ENCODE measurements at places on chromosomes 1 and 21.

DNA sequence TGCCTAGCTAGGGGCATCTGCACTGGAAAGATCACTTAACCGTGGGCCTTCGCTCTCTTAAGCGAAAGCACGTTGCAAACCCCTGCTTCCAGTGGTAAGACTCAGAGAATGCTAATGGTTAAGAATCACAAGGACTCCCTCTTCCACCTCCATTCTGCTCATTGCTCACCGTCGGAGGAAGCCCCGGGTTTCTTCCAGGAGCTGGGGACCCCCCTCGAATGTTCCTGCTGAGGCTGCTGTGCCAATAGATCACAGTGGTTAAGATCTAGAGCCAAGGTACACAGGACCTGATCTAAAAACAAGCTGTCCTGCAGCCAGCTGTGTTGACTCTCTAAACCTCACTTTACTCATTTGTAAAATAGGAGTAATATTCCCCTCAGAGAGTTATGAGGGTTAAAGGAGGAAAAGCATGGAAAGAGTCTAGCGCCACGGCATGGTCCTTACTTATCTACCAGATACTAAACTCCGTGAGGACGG is 765 bp downstream of the VAMP3 start:
- DNase-seq: no peak

DNA sequence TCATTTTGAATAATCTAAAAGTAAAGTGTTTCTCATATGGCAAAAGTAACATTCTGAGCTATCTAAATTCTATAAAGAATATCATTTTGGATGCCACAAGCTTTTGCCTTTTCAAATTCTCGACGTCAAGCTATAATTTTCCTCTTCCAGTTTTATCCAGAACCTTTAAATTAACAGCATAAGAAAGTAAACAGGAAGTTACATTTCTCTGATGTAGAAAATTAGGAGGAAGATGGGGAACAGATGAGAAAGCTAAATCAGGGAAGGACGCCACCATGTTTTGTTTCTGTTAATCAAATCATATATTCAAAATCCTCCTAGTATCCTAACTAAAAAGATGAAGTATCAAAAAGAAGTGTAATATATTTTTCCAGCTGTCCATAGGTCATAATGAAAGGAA is 8.8 kb upstream of the CAMSAP2 start:
- DNase-seq: no peak

DNA sequence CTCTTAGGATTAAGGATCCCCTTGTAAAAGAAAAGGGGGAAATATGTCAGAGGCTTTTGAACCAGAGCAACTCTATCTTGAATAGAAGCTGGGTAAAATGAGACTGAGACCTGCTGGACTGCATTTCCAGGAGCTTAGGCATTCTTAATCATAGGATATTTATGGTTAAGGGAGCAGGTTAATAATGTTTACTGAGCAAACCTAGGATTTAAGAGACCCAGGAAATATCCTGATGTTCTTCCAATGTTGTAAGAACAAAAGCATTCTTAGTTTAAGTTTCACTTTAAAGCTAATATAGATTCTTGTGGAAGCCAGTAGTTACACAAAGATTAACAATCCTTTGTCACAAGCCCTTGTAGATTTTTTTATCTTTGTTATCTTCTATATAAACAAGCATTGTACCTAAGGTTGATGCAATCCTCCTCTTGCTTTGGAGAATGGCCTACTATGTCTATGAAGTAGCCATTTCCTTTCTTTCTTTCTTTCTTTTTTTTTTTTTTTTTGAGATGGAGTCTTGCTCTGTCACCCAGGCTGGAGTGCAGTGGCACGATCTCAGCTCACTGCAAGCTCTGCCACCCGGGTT is 570.2 kb upstream of the BEND5 start:
- DNase-seq: no peak

DNA sequence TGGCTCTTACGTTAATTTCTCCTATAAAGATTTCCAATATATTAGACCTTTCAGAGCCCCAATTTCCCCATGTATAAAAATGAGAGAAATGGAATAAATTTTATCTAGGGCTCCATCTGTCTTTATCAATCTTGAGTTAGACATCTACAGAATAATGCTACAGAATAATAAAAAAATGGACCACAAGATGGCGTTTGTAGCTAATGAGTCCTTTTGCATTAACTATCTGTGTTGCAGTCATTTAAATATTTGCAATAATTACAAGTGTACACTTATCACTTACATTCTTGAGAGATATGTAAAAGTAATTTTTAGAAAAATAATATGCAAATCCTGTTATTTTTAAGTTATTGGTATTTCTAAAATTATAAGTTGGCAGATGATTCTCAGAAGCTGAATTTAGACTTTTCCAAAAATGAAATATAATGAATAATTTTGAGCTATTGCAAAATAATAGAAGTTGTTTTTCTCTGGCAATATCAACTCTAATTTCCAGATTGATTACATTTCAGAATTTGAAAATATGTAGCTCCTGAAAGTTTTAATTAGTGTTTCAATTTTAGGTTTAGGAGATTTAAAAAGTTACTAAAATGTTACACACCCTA is 87.7 kb downstream of the SNX7 start:
- DNase-seq: peak; percentile 1

DNA sequence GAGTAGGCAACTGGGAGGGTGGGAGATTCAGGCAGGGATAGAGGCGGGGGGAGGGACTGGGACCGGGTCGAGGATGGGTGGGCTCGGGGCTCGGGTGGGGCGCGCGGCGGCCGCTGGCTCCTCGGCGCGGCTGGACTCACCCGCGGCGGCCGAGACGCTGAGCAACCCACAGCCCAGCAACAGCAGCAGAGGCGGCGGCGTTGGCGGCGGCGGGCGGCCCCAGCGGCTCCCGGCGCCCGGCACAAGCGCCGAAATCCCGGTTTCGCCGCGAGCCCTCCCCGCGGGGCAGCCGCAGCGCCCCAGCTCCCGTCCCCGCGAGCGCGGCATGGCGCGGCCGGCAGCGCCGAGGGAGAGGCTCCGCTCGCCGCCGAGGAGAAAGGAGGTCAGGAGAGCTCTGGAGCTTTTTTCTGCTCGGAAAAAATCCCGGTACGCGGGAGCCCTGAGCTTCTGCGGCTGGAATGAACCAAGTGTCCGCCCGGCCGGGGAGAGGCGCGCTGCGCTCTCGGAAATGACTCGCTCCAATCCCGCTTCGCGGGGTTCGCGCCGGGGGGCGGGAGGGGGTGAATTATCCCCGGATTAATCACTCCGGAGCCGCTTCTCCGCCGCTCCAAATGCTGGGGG is at the start of gene CSMD2:
CSMD2 (minus strand) TSS at position 460 of the 621 bp plus-strand sequence; CDS start at position 327, 133 bp downstream.
- DNase-seq: no peak

GRCh38 chr1:168623003-168623828 is 46.8 kb downstream of the XCL1 start:
- no peak for DNase-seq

- peak; percentile 9 for DNase-seq
Measured at GRCh38 chr1:211324992-211325775, 1.4 kb upstream of the TRAF5 start.

DNA sequence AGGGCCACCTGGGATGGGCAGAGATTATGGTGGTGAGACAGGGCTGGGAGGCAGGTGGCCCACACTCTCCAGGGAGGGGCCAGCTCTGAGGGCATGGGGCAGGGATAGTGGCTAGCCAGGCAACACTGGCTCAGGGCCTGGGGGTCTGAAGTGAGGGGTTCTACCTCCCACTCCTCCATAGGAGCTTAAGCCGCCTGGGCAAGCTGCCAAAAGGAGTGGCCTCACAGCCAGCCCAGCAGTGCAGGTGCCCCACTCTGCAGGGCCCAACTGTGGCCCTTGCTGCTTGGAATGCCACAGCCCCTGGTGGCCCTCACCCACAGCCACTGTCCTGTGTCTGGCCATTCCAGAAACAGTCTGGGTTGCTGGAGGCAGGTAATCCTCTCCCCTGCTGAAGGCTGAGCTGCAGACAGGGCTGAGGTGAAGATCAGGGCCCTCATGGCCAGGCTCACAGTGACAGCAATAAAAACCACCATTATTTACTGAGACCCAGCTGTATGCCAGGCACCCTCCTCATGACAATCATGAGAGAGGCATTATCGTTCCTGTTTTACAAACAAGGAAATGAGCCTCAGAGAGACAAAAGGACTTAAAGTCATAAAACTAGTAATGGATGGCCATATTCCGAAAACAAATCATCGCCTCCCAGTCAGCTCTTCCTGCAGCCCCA is 31.0 kb downstream of the KIF21B start:
- DNase-seq: no peak

DNA sequence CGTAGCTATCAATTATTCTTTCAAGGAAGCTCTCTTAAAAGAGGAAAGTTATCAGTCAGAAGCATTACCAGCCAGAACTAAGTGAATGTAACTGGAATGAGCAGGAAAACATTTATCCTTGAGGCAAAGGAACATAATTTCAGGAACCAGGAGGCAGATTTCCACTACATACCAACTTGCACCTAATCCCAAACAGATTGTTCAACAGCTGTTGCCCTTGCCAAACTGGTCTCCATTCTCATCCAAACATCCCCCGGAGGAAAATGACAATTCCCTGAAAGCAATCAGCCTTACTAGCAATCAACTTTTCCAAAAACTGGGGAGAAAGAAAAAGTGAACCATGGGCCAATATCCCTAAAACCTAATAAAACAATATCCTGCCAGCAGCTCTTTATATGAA is 35.0 kb downstream of the ENAH start:
- no peak for DNase-seq

DNA sequence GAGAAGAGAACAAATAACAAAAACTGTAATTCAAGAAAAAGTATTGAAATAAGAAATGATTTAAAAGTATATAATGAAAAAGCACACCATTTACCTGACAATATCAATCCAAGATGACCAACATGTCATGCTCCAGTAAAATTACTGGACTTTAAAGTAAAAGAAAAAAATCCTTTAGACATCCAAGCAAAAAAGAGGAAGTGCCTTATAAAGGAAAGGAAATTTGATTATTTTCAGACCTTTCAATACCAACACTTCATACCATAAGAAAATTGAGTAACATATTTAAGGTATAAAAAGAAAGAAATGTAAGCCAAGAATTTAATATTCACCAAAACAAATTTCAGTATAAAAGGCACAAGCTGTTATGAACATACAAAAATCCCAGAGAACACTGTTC is 46.2 kb upstream of the SSX2IP start:
- no peak for DNase-seq

GRCh38 chr1:9529190-9529589 is 10.1 kb upstream of the SLC25A33 start:
- no peak for DNase-seq

- DNase-seq: no peak
Measured at GRCh38 chr21:32889596-32889995, 118.0 kb upstream of the PAXBP1 start.

- no peak for DNase-seq
Measured at GRCh38 chr1:92853299-92853698, 21.5 kb downstream of the RPL5 start.

DNA sequence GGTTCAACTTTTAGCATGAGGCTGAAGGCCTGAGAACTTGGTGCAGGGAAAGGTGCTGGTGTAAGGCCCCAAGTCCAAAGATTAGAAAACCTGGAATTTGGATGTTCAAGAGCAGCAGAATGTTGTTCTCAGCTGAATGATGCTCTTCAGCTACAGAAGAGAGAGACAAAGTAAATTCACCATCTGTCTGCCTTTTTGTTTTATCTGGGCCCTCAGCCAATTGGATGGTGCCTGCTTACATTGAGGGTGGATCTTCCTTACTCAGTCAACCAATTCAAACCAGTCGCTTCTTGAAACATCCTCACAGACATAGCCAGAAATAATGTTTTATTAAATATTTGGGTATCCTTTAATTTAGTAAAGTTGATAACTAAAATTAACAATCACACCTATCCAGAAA is 748.2 kb upstream of the ADAMTS5 start:
- no peak for DNase-seq

- DNase-seq: no peak
Measured at GRCh38 chr21:16572032-16572431, 842.2 kb downstream of the USP25 start.

DNA sequence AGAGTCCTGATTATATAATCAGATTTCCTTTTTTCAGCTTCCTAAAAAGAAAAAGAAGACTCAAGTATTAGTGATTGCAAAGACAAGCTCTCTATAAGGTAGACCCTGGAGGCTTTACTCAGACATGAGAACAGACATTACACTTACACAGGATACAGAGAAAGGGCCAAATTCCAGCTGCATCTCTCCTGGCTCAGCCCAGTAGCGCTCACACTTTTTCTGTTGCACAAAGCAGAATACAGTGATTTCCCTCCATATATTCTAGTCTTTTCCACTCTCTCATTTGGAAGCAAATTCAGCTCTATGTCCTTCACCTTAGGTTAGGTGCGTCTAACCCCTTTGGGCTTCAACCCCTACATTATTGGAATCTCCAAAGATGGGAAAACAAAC is 15.1 kb downstream of the PTPN22 start:
- no peak for DNase-seq

- peak; percentile 26 for DNase-seq
Measured at GRCh38 chr1:28893403-28894102, 20.8 kb upstream of the EPB41 start.

DNA sequence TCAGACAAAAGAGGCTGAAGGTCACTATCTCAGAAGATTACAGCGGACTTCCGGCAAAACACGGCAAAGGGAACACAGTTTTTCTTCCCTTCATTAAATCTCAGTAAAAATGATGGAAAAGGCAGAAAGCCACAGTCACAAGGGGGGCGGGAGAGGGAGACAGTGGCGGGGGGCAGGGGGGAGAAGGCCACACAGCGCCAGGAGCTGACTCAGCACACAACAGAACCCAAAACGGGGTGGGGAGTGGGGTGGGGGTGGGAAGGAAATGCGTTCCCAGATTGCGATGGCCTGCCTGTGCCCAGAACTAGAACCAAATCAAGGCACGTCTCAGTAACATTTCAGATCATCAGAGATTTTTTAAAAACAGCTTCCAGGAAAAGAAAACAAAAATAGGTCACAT is 13.4 kb downstream of the CFAP74 start:
- DNase-seq: no peak

DNA sequence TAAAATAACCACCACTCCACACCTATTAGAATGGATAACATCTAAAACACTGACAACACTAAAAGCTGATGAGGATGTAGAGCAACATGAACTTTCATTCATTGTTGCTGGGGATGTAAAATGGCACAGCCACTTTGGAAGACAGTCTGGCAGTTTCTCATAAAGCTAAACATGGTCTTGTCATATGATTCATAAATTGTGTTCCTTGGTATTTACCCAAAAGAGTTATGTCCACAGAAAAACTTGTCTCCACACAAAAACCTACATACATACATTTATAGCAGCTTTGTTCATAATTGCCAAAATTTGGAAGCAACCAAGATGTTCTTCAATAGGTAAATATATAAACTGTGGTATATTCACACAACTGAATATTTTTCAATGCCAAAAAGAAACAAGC is 16.0 kb upstream of the XCL1 start:
- no peak for DNase-seq

- DNase-seq: no peak
Measured at GRCh38 chr1:51973587-51974474, 16.7 kb downstream of the RAB3B start.

GRCh38 chr1:181206513-181206912 is 118.0 kb downstream of the IER5 start:
- no peak for DNase-seq

- DNase-seq: no peak
Measured at GRCh38 chr1:36977731-36978406, 56.4 kb downstream of the GRIK3 start.

- DNase-seq: peak; percentile 82
Measured at GRCh38 chr1:66402194-66402593, 131.8 kb upstream of the SGIP1 start.

Measured in memory B cell (primary cell).